D721Med (cell line): ENCODE measurements at places on chromosomes 6 and 20.

GRCh38 chr6:132003516-132004178 lies 52.5 kb upstream of the CCN2 start:
- no peak for DNase-seq

DNA sequence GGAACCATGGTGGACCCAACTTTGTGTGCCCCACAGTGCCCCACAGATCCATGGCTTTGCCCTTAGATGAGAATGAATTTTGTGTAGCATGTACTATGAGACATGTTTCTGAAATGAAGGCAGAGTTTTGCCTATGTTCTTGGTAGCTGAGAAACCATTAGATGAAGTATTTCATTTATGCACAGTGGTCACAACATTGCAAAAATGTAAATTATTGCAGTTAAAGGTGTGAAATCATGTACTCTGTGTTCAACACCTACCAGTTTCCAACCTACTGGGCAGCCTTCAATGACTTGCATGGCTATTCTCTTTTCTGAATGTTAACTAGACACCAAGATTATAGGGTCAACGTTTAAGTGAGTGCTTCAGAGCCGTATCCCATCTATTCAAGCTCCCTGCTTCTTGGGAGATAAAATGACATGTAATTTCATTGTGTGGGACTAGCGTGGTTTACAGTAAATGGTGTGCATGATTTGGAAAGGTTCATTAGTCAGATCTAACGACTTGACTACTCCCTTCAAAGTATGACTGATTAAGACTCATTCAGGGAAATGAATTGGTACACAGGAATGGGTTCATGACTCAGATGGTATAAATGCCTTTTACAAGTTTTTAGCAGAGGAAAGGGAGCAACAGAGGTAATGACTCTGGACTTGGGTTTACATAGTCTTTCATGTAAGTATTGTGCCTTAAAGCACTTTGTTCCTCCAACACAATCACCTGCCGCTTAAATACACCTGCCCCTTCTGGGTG lies 106.1 kb upstream of the AKIRIN2 start:
- no peak for DNase-seq

- no peak for DNase-seq
Observed at GRCh38 chr20:45507011-45507820, 8.2 kb downstream of the SPINT3 start.

DNA sequence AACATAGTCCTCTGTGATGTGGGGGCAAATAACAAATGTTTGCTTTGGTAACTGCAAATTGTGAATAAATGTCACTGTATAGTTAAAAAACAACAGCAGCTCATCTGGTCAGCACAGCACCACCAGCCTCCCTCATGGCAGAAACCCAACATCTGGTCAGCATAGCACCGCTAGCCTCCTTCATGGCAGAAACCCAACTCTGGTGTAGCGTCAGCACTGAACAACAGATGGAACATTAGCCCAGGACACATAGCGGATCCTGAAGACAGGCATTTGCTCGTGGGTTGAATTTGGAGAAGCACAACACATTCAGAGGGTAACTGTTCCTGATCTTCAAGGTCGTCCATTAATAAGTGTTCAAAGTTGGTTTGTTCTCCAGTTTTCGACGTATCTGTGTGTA lies 265.9 kb downstream of the DLL1 start:
- DNase-seq, result no peak

DNA sequence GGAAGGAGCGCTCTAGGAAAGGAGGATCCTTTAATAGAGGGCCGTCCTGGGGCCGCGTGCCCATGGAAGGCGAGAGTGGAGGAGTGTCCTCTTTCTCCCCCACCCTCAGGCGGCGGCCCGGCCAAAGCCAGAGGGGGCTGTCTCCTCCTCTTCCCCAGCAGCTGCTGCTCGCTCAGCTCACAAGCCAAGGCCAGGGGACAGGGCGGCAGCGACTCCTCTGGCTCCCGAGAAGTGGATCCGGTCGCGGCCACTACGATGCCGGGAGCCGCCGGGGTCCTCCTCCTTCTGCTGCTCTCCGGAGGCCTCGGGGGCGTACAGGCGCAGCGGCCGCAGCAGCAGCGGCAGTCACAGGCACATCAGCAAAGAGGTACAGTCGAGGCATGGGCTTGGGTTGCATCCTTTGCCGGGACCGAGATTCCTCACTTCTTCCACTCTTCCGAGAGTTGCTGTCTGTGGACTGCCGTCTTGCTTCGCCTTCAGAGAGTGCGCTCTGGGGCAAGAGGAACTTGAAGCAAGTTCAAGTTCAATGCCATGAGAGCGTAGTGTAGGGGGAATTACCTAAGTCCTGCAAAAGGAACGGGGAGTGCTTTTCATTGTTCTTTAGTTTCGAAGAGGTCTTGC lies at the start of gene LAMA2:
Gene LAMA2, plus strand, starts transcription at position 148 of the 621 bp plus-strand sequence. Its CDS starts 108 bp downstream, at position 256.
- no peak for DNase-seq

GRCh38 chr20:34582911-34583310 lies 24.4 kb downstream of the MAP1LC3A start:
- no peak for DNase-seq

- no peak for DNase-seq
Observed at GRCh38 chr20:3156811-3157619, 2.6 kb downstream of the FASTKD5 start.

- no peak for DNase-seq
Observed at GRCh38 chr6:133432021-133432989, 191.1 kb downstream of the EYA4 start.

DNA sequence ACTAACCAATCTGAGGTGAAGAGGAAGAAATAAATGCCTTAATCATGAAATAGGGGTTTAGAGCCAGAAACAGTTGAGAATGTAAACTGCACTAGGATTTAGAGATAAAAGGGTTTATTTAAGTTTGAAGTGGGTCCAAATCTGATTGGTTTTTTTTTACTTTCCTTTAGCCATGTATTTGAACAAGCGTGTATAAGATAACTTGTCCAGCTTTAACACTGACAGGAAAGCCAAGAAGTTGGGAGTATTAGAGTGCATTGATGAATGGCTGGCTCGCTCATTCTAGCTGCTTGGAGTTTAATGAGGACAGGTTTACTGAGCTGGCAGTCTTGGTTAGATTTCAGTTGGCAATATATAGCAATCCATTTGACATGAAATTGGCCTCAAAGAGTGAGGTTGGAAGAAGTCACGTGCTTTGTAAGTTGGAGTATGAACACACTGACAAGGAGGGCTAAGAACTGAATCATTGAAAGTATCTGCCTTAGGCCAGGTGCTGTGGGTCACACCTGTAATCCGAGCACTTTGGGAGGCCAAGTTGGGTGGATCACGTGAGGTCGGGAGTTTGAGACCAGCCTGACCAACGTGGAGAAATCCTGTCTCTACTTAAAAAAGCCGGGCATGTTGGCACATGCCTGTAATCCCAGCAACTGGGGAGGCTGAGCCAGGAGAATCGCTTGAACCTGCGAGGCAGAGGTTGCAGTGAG lies 13.7 kb downstream of the SRSF3 start:
- DNase-seq, result no peak

GRCh38 chr6:49264909-49265308 lies 198.1 kb downstream of the MMUT start:
- DNase-seq, result no peak
